ENCODE measurements at places on chromosomes 3 and 15. TPM values are rescaled to one million over a fixed set of nuclear protein-coding genes. Genes with fewer than 3 reads are reported as not detected.

The SLC12A1 gene
- total RNA-seq, result not detected

The UROC1 gene
- total RNA-seq, result not detected

The AADACL2 gene
- total RNA-seq, result not detected

The ANKRD34C gene
- total RNA-seq, result not detected

The LMAN1L gene
- 0.21 TPM for total RNA-seq

The ALDH1A3 gene
- 0.10 TPM for total RNA-seq

The ADIPOQ gene
- total RNA-seq, result under 0.01 TPM

The FEZF2 gene
- not detected for total RNA-seq

The SLC28A1 gene
- total RNA-seq, result not detected

The INSYN1 gene
- not detected for total RNA-seq

The PARP15 gene
- 44.4 TPM for total RNA-seq

The CHRNA3 gene
- total RNA-seq, result not detected

The PLCH1 gene
- 0.94 TPM for total RNA-seq

The ISL2 gene
- total RNA-seq, result 0.21 TPM

The ARHGEF3 gene
- 38.0 TPM for total RNA-seq

The HYAL1 gene
- total RNA-seq, result not detected

The PLAAT1 gene
- 0.52 TPM for total RNA-seq

The LRRIQ4 gene
- total RNA-seq, result not detected

The LRRC34 gene
- total RNA-seq, result 0.73 TPM

The CMTM8 gene
- 2.9 TPM for total RNA-seq

The CDHR4 gene
- not detected for total RNA-seq

The CPA3 gene
- 1.2 TPM for total RNA-seq

The OR5AC2 gene
- not detected for total RNA-seq

The LDHAL6B gene
- total RNA-seq, result not detected

The SNUPN gene
- total RNA-seq, result 10.1 TPM

The ROPN1 gene
- not detected for total RNA-seq

Data from mononuclear cell (primary cell).